HepG2 (cell line): ENCODE measurements at places on chromosomes 2 and 18. TPM values are rescaled to one million over a fixed set of nuclear protein-coding genes. Genes with fewer than 3 reads are reported as not detected.
A peak's percentile ranks its signal among the peaks of the same experiment; 100 is the strongest.

DNA sequence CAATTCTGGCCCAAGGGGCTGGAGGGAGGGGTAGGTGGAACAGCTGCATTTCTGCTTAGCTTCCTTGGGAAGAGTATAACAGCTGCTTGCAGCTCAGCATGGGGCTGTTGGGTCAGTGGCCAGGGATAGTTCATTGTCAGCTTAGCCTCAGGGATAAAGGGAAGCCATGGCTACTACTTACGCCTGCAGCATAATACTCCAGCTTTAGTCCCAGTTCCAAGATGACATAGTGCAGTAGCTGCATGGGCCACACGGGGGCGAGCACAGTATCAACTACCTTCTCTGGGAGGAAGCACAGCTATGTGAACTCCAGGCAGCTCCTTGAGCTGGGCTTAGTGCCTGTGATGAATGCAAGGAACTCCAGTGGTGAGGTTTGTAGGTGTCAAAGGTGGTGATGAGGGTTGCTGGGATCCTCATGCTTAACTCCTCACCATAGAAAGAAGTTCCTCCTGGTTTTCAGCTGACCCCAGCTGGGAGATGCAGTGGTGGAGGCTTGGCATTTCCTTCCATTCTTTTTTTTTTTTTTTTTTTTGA is 35.4 kb upstream of the RHOB start:
- peak; percentile 79 for DNase-seq

DNA sequence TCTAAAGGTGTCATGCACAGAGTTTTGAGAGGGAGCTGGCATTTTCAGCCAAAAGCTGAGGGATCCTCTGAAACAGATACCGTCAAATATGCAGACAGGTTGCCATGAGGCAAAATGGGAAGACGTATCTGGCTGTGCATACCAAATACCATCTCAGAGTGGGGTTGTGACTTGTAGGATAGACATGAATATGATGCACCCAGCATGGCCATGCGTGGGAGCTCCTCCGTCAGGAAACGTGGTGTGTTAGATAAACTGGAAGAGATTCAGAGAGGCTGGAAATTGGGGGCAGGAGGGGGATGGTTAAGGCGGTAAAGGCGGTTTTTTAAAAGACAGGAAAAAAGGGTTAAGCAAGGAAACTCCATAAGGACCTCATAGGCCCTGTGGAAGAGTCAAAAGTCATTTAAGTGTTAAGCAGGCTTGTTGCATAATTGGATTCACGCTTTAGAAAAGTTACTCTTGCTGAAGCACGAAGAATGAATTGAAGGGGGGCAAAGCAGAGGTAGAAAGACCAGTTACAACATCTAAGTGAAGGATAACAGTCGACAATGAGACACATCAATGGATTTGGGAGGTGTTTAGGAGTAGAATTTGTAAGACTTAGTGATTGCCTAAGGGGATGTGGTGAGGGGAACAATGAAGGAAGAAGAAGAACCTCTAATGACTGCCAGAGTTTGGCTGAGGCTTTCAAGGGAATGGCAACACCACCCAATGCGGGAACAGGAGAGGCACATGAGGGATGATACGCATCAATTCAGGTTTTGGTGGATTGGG is 139.6 kb upstream of the CTAGE1 start:
- DNase-seq = no peak

DNA sequence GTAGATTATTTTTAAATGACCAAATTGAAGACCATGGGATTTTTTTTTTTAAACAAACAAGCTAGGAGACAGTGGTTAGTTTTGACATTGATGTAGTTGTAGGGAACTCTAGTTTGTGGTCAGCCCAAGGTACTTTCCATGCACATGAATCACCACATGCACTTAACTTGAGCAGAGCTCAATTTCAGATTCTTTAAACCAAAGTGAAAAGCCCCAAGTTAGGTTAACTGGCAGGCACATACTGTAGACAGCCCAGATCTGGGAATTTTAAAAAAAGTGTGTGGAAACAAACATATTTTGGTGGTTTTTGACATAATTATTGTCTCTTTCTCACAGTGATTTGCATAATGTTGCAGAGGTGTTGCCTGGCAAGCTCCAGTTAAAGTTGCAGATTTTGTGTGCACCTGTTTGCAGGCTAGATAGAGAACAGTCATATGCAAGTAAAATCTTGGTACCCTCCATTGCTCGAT is 88.4 kb downstream of the BCL2L11 start:
- no peak for DNase-seq

DNA sequence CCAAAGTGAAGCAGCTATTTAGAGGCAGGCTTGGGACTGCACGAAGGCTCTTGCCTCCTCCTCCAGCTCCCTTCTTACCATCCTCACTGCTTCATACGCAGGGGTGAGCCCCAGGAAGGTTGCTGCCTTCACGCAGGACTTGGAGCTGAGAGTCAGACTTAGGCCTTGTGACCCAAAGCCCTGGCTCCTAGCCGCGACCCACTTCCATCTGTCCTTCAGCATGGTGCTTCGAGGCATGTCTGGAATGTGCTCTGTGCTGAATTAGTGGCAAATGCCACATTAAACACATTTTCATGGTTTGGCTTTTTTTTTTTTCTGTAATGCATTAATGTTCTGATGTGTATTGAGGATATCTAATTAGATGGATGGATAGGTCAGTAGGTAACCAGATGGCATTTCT is 37.5 kb downstream of the ITGB1BP1 start:
- no peak for DNase-seq

- no peak for DNase-seq
These were observed 86.4 kb upstream of the SESTD1 start for GRCh38 chr2:179351057-179351456.

GRCh38 chr2:112685271-112685884 is 35.4 kb upstream of the NT5DC4 start:
- DNase-seq = no peak

DNA sequence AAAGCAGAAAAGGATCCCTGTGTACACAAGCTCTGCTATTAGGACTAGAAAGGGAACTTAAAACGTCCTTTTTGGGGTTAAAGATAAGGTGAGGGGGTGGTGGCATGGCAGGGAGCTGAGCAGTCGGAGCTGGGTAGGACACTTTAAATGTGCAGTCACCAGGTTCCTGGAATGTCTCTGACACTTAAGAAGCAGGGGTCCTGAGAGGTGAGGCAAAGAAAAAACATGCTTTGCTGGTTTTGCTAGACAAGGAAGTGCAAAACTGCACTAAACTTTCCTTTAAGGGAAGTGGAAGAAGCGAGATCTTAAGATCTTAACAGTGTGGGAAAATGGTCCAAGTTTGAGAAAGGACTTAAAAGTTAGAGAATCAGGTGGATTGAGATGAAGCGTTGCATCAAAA is 99.5 kb upstream of the MAP3K20 start:
- DNase-seq = no peak

DNA sequence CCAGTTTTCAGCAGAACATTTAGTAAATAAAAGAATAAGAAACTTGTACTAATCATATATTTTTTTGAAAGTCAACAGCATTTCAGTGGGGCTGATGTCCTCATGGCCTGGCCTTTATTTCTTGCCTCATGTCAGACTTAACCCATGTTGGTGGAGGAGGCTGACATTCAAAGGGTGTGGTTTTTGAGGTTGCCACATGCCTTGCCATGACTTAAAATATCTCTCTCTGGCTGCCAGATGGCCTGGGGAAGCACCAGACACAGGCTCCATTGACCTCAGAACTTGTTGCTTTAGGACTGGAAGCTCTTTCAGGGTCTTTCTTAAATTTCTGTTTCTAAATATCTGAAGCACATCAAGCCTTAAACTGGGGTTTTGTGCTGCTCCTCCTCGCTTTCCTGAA is 32.5 kb upstream of the CD28 start:
- no peak for DNase-seq

DNA sequence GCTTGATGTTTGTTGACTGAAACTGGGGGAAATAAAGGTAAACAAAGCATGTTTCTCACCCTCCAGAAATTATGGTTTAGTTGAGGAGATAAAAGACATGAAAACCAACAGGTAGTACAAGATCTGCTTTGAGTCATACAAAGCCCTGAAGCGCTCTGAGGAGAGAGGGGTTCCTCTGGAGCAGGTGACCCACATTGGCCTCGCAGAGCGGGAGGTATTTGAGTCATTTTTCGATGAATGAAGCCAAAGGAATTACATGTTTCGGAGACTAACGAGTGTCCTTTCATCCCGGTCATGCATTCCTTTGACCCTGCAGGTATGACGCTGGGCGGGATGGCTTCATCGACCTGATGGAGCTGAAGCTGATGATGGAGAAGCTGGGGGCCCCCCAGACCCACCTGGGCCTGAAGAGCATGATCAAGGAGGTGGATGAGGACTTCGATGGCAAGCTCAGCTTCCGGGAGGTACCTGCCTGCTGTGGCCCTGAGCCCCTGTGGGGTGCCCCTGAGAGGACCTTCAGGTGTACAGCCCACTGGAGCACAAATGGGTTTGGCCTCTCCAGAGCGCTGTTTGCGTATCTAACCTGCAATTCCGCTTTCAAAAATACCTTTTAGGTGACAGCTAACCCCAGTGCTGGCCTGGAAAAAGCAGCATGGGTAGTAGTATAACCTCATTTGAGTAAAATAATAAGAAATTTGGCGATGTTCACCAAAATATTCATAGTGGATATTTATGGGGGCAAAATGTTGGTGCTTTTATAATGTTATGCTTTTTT is 29.3 kb downstream of the EFHD1 start:
- no peak for DNase-seq

DNA sequence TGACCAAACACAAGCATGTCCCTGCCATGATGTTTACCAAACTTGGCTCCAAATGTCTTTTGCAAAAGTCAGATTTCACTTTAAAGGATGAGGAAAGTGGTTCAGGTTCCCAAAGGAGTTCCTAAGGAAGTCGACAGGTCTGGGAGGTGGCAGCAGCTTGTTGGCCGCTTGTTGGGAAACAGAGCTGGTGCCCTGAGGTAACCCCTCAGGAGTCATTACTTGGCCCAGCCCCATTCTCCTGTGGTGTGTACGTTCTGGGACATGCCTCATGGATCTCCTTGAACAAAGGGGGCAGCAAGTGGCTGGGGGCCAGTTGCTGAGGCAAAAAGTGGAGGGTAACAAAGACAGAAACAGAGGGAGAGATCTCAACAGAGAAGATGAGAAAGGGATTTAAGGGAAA is 10.9 kb downstream of the TMBIM1 start:
- DNase-seq = no peak

DNA sequence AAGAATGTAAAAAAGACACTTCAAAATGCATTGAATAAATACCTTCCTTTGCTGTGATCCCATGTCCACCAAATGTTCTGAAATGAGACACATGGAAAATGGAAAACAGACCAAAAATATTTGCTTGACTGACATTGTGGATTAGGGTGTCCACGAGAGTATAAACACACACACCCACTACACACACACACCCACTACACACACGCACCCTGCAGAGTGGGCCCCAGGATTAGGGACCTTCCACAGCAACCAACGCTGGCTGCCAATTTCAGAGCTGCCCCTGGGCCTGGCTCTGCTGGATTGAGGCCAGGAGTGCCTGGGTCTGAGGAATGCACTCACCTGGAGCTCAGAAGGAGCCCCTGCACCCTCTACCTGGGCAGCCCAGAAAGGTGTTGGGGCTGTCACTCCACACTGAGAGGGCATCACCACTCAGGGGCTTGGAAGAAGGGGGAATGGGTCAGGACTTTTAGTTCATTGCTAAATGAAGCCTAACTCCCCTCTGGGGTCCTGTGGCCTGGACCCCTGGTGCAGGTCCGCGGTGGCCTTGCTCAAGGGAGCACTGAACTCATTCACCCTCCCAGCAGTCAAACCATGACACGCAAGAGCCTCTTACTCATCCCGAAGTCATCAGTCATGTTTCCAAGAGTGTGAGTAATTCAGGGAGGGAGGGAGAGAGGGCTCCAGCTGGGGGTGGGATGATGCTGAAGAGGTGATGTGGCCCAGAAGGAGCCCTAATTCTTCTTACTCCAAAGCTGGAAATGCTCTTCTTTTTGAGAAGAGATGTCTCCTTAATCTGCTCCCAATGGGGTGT is 50.2 kb upstream of the PLB1 start:
- DNase-seq = no peak

GRCh38 chr2:26942543-26943295 is 27.7 kb upstream of the MAPRE3 start:
- peak; percentile 53 for DNase-seq

DNA sequence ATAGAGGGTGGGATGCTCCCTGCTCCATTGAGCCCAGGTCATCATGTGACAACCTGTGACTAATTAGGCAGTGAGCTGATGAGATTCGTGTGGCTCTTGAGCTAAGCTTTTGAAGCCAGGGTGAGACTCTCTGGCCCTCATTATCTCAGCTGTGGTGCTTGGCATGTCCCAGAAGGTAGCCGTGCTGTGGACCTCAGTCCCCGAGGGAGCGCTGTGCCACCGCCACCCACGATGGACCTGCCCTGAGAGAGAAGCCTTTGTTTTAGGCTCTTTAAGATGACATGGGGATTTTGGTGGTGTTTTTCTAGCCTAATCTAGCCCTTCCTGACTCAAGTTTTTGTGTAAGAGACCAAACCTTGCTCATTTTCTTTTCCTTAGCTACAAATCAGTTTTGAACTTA is 66.4 kb downstream of the NEDD4L start:
- DNase-seq = no peak

DNA sequence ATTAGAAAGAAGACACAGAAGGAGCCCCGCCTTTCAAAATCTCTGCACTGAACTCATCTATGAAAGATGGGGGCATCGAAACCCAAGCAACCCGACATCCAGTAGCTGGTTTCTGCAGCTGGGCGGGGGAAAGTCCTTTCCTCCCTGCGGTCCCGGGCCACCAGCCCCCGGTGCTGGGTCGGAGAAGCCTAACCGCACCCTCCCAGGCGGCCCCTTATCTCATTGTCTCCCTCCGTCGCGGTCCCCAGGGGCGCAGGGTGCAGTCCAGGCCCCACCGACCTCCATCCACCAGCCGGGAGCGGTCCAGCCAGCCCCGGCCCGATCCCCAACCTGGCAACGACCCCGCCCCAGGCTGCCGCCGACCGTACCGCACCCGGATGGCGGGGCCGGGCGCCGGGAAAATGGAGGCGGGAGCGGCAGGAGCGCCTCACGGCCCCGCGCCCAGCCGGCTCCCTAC is 452 bp downstream of the RAPH1 start:
- peak; percentile 12 for DNase-seq

DNA sequence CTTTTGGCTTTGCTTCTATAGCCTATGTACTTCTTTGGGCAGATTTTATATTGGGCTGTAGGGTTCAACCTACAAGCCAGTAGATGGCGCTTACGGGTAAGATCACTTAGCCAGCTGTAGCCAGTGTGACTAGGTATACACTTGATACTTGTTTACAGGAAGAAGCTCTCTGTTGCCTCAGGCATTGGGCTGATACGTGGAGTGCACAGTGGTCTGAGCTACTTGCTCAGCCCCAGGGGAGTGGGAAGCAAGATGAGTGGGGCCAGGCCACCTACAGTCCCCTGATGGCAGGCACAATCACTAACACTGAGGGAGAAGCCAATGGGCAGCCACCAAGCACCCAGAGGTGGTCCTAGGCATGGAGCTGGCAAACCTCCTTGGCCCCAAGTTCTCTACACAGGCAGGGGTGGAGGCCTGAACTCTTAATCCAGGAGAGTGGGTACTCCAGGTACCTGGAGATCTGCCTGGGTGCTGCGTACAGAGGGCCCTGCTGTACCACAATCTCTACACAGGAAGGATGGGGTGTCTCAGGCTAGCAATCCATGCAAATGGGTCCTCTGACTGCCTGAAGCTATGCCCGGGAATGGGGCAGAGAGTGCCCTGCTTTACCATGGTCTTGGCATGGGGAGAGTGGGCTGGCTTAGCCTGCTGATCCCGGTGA is 122.2 kb downstream of the NCOA1 start:
- peak; percentile 54 for DNase-seq

GRCh38 chr2:128646691-128647090 is 328.0 kb upstream of the HS6ST1 start:
- DNase-seq = no peak

Gene OBSL1
- total RNA-seq = 65.4 and 86.7 TPM in 2 replicates

Gene NR4A2
- total RNA-seq = not detected in 2 replicates

Gene NDC80
- total RNA-seq = 33.0 and 47.0 TPM in 2 replicates

Gene PARD3B
- 1.2 and 2.3 TPM in 2 replicates for total RNA-seq

Gene PTPRM
- 6.5 and 12.6 TPM in 2 replicates for total RNA-seq

Gene UGT1A5
- not detected in 2 replicates for total RNA-seq
